ENCODE measurements at places on chromosomes 5 and 9.

DNA sequence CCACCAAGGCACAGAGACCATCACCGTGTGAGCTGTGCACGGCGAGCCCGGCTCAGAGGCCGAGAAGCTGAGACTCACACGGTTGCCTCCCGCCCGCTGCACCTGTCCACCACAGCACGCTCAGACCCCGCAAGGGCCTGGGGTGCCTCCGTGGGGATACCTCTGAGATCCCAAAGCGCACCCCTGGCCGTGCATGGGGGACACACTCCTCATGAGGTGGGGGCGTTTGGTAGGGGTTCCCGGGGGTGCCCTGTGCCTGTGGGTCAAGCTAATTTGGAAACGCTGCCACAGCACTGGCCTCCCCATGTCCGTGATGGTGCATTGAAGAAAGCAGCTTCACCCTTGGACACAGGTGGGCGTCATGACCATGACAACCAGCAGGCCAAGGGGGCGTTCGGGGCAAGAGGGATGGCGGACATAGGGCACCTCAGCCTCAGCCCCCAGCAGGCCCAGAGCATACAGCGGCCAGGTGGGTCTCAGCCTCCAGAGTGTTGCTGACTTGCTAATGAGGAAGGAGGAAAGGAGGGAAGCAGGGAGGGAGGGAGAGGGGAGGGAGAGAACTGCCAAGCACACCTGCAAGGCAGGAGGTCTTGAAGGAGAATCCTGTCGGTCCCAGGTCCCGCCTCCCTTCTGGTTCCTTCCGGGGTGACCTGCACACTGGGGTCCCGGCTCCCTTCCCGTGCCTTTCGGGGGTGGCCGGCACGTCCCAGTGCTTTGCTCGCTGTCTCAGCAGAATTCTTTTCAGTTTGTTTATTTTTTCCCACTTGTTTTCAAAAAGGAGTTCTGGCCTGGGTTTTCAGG, 34.7 kb downstream of the GLT6D1 start:
- no peak for DNase-seq

DNA sequence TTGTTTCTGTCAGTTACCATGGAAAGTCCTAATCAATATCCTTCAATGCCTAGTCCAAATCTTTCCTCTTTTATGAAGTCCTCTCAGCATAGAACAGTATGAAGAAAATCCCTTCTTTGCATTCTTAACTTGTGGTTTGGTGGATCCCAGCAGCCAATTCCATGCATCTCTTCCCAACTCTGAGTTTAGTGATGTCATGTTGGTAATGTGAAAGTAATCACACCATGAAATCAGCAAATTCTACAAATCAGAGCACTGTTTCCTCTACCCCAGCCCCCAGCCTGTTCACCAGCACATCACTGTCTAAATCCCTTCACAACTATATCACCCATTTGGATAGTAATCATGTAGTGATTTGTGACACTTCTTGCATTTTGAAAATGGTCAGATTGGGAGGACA, 4.7 kb upstream of the C1QTNF2 start:
- no peak for DNase-seq

GRCh38 chr9:98606730-98607129, 102.0 kb downstream of the GABBR2 start:
- no peak for DNase-seq

- no peak for DNase-seq
Observed at GRCh38 chr5:2742921-2743679, 8.4 kb downstream of the IRX2 start.

DNA sequence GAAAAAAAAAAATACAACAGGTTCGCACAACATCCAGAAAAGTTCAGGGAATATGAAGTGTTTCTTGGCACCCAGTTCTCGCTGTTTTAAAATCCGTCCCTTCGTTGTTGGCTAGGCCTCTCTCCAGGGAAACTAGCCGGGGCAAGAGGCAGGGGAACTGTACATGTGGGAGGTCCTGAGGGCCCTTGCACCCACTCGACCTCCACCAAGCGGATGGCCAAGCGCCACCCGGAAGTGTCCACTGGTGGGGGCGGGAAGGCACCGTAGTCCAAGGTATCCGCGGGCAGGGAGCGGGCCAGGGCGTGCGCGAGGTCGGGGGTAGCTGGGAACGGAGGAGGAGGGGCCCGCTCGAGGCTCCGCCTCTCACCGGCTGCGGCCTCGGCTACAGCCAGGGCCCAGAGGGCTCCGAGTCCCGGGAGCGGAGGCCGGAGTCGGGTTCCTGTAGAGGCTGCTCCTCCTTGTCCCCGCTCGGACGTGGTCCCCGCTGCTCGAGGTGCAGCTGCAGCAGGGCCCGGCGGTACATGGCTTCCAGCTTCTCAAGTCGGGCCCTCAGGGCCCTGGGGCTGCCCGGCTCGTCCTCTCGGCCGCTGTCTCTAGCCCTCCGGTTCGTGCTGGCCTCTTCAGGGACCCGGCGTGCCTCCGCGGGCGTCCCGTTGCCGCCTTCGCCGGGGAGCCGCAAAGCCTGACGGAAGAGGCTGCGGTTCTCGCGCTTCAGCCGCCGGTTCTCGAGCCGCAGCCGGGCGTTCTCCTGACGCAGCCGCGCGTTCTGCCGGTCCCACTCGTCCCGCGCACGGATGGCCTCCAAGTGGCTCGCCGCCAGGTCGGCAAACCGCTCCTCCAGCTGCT, 720 bp downstream of the TUSC1 start:
- no peak for DNase-seq

GRCh38 chr9:35840881-35841644, 12.0 kb downstream of the TMEM8B start:
- DNase-seq: no peak

- DNase-seq: no peak
Observed at GRCh38 chr9:116208417-116209232, 55.0 kb downstream of the PAPPA start.

- no peak for DNase-seq
Observed at GRCh38 chr9:138117101-138117750, 239.6 kb downstream of the CACNA1B start.

DNA sequence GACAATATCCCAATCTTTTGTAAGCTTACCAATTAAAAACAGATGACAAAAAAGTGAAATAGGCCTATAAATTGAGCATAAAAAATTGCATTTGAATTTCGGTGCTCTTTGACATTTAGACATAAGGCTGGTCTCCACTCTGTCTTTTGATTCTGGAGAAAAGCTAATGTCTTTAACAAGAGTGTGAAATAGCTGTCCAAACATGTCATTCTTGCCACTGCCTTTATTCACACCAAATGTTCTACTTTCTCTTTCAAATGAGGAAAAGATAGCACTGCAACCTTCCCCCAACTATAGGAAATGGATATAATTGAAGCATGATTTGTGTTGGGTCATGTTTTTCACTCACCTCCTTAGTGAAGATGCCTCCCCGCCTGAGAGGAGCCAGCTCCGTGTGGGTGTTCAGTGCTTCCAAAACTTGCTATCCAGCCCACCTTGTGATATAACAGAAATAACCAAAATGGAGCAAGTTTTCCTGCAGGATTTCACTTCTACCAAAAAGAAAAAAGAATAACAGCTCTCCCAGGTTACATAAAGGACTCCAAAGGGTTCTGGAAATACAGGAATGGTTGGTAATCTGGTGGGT, 55.2 kb upstream of the STK32A start:
- no peak for DNase-seq

DNA sequence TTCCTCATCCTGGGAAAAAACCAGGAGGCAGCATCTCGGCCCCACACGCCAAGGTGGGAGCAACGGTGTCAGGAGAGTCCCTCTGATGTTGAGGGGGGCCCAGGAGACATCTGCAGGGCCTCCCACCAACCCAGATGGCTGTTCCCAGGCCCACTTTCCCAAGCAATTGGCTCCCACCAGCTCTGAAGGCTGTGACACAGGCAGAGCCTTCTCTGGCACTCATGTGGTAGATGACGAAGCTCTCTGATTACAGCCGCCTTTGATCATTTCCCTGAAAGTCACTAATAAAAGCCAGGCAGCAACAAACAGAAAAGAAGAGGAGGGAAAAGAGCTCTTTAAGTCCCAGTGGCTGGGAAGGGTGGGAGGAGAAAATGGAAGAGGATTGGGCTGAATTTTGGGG, 226.5 kb downstream of the CDK5RAP2 start:
- DNase-seq: no peak

- DNase-seq: no peak
Observed at GRCh38 chr9:116080561-116080960, 73.0 kb upstream of the PAPPA start.

- no peak for DNase-seq
Observed at GRCh38 chr9:117696154-117696553, 8.0 kb upstream of the TLR4 start.

GRCh38 chr5:149434162-149435014, 55.3 kb upstream of the IL17B start:
- no peak for DNase-seq

GRCh38 chr5:72485430-72485974, 21.7 kb downstream of the ZNF366 start:
- DNase-seq: no peak

- DNase-seq: no peak
Observed at GRCh38 chr5:81631124-81631523, 119.8 kb downstream of the SSBP2 start.

GRCh38 chr5:73894860-73895259, 268.9 kb downstream of the ARHGEF28 start:
- DNase-seq: no peak

DNA sequence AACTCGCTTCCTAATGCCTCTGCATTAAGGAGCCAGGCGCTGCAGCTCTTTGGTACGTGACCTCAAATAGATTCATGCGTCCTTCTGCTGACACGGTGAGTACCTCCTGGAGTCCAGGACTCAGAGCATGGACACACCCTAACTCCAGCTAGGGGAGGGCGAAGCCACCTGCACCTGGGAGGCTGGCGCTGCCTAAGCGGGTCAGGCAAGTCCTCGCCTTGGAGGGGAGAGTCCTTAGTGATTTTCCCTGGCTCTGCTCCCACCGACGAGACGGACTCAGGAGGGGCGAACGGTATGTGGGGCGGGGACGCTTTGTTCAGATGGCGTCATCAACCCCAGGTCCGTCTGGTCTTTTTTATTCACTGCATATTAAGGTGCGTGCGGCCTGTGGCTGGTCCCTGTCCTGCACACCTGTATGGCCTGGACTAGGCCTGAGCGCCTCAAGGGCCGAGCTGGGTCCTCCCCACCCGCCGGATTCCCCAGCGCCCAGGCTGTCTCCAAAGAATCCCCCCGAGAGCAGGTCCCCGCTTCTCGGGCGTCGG, 50.3 kb downstream of the NSUN2 start:
- DNase-seq: no peak

DNA sequence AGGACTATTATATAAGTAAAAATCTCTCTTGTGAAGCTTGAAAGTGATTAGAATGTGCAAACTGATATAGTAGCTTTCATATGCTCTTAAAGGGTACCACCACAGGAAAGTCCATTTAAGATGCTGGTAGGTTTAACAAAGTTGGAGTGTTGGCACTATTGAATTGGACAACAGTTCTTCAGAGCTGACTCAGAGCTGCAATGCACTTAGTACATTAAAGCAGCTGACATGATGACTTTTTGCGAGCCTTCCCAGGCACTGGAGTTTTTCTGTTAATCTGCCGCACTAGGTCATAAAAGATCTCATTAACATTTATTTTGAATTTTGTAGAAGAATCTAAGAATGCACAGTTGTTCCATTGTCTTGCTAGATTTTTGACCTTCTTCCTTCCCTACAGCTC, 243.8 kb downstream of the ADAMTSL1 start:
- DNase-seq: no peak

DNA sequence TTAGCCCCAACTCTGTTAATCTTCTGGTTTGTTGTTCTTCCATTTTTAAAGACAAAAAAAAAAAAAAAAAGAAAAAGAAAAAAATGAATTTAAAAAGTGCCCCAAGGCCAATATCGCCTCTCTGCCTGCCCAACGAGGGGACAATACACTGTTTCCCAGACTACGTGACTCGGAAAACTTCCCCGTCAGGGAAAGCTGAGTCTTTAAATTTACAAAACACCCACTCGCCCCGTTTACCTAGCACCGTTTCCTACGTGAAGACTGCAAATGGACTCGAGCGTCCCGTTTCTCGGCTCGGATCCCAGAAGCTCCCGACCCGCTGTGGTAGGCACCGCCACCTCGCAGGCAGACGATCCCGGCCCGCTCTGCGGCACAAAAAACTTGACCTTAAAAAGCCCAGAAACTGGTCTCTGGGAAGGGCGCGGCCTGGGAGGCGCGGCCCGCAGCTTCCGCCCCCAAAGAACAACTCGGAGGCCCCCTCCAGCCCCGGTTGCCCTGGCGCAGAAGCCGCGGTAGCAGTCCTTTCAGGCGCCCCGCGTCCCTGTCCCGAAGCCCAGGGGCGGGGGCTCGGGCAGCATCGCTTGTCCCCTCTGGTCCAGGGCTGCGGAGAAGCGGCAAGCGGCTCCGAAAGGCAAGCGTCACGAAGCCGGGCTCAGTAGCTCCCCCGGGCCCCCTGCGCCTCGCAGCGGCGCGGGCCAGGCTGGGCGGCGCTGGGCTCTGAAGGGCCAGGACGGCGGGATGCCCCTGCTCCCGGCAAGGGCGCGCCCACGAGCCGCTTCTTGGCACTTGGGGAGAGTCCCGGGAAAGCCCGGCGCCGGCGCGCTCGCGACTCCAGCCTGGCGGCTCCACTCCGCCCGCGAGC, at the start of gene GCNT4:
GCNT4 (minus strand) TSS at position 367 of the 862 bp plus-strand sequence. CDS start 22,521 bp downstream, outside the sequence.
- DNase-seq: no peak

GRCh38 chr9:113548221-113549041, 84.9 kb downstream of the RGS3 start:
- no peak for DNase-seq

- no peak for DNase-seq
Observed at GRCh38 chr9:83772860-83773259, 44.7 kb downstream of the GKAP1 start.

DNA sequence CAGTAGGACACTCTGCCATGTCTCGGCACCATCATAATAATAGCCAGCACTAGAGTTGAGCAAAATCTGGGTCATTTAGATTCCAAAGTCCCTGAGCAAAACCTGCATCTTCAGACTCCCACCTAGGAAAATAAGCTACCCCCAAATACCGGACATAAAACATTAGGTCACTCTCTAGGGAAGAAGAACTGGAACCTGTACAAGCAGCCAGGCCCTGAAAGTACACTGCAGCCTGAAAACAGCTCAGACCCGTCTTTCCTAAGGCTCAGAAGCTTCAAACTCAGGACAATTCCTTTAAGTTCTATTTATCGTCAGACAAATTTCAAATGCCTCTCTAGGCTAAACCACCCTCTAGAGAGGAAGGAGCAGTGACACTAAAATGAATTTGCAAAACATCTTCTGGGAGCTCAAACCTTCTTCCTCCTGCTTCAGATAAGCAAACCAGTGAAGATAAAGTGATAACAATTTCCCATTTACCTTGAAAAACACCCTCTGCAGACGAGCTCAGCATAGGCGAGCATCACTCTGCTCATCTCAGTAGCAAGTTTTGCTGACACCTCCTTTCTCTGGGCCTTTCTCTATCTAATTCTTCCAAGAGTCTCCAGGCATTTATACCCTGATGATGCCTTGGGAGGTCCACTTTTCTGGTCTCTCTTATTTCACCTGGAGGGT, 34.0 kb downstream of the ADAM19 start:
- no peak for DNase-seq

DNA sequence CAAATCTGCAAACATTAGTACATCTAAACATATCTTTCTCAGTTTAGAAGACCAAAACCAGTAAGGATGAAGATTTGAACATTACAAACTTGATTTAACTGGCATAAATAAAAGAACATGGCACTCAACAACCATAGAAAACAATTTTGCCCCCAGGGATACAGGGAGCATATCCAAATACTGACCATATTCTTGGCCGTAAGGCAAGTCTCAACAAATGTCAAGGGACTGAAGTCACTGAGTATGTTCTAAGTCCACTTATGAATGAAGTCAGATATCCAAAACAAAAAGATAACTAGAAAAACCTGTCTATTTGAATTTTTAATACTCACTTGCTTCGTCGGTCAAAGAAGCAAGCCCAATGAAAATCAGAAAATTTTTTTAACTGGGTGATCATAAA, 14.1 kb downstream of the FEM1C start:
- DNase-seq: no peak

Data from NT2/D1 (cell line).